ENCODE measurements at places on chromosomes 11 and 22.
A peak's percentile ranks its signal among the peaks of the same experiment; 100 is the strongest.

- no peak for DNase-seq
These were observed 28.2 kb upstream of the CTSD start for GRCh38 chr11:1791912-1792311.

- DNase-seq: no peak
These were observed 1.7 kb upstream of the BID start for GRCh38 chr22:17775781-17776465.

- DNase-seq: no peak
These were observed 33.4 kb downstream of the FDX1 start for GRCh38 chr11:110463153-110463552.

DNA sequence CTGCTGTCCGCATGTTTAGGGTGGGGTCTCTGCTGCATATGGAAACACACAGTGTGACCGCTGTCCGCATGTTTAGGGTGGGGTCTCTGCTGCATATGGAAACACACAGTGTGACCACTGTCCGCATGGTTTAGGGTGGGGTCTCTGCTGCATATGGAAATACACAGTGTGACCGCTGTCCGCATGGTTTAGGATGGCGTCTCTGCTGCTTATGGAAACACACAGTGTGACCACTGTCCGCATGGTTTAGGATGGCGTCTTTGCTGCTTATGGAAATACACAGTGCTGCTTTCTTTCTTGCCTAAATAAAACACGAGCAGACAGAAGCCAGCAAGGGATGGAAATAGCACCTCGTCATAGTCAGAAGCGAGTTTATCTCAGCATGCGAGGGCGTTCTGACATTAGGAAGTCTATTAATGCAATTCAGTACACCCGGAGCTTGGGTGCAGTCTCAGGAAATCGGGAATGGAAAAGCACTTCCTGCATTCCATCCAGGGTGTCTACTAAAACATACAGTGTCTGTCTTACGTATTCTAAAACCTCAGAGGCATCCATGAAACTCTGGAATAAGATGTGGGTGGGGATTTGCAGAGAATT, 32.6 kb upstream of the TOLLIP start:
- DNase-seq: no peak

GRCh38 chr22:41914611-41915034, 251 bp downstream of the SHISA8 start:
- DNase-seq: no peak

GRCh38 chr11:28903716-28904115, 795.5 kb downstream of the METTL15 start:
- DNase-seq: no peak

DNA sequence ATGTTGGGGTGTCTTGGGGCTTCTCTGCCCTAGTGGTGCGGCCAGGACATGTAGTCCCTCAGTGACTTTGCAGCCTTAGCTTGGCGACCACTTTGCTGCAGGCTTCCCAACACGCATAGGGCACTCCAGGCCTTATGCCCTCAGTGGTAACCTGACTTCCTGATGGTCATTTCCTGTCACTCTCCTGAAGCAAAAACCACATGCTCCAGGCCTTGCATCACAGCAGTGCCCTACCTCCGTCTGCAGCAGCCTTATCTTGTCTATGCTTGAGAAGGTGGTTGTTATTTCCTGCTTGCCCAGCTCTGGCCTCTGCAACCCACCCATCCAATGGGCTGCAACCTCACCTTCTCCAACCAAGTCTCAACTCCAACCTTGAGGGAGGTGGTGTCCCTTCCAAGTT, 33.4 kb upstream of the PISD start:
- DNase-seq: no peak

DNA sequence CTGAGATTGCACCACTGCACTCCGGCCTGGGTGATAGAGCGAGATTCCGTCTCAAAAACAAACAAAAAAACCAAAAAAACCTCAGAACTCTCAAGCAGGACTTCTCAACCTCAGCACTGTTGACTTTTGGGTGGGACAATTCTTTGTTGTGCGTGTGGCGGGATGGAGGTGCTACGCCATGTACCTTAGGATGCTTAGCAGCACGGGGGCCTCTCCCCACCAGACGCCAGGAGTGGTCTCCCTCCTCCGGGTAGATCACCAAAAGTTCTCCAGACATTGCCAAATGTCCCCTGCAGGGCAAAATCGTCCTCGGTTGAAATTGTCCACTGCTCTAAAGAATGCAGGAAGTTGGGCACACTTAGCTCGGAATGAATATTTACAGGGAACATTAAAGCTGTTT, 26.9 kb upstream of the ATXN10 start:
- no peak for DNase-seq

DNA sequence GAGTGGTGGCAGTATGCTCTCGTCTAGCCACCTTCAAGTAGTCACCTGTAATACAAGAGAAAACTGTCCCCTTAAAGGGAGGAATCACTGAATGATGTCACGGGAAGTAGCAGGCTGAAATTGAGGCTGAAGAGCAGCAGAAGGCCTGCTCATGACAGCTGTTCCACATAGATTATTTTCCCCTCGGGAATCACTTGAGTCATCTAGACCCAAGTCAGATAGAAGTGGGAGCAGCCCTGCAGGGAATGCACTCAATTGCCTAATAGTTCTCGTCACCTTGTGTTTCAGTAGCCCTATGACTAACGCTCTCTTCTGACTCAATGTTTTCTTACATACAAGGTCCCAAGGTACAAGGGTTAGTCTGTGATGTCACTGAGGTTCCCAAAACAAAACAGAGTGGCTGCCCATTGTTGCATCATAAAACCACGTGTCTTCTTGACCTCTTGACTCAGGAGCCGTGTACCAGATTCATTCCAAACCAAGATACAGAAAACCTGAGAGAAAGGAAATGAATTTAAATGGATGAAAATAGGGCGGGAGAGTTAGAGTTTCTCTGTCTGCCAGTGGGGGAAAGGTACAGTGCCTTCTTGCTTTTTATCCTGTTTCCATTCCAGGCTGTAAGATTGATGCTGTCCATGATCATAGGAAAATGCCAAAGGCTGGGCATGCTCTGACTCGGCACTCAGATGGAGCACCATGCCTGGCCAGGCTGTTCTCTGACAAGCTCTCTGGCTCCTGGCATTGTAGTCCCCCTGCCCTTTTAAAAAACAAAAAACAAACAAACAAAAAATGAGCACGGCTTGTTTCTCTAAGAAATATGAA, 21.6 kb upstream of the C11orf96 start:
- DNase-seq: peak; percentile 44

DNA sequence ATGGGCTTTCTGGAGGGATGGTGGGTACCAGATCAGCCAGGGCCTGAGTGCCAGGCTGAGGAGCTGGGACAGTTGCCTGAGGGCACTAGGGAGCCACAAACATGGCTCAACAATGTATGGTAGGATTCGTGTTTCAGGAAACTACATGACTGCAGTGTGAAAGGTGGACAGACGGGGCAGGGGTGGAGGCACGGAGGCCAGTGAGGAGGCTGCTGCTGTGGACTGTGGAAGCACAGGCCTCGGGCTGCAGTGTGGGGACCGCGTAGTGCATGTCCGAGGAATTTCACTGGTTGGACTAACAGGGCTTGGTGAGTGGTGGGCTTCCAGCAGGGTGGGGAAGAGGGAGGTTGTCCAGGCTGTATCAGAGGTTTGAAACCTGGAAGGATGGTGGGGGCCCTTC, 7.8 kb downstream of the P2RY2 start:
- DNase-seq: no peak

DNA sequence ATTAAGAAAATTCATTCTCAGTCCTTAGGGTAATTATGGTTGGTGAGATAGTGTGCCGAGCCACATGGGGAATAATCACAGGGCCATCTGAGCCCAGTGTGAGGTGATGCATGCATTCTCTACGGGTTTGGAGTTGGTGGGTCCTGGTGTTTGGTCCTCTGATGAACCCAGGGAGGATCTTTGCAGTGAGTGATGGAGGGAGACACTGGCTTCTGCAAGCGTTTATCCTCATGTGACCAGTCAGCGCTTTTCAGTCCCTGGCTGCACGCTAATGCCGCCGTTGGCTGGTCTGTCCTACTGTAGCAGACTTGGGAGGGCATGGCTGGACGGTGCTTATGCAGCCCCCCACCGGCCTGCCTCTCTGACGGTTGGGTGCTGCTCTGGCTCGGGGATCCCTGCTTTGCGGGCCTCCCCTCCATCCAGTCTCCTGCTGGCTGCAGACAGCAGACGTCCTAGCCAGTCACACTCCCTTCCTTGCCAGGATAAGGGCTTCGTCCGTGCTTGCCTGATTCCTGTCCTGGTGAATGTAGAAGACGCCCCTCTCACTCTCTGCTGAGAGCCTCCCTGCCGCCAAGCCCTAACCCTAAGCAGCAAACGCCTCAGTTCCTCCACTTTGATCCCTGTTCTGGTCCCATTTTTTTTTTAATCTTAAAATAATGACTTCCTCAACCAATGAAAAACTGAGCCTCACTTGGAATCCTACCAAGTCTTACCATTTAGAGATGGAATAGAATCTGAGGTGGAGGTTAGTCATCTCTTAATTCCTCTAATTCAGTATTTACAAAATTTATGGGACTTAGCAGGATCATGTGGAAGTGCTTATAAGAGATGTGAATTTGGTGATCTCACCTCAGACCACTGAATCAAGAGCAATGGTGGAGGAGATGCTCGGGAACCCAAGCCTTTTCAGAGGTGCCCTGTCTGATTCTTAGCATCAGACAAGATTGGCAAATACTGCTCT, 143.7 kb upstream of the SORL1-AS1 start:
- no peak for DNase-seq

- no peak for DNase-seq
These were observed 430.3 kb downstream of the SOX6 start for GRCh38 chr11:15926071-15926470.

DNA sequence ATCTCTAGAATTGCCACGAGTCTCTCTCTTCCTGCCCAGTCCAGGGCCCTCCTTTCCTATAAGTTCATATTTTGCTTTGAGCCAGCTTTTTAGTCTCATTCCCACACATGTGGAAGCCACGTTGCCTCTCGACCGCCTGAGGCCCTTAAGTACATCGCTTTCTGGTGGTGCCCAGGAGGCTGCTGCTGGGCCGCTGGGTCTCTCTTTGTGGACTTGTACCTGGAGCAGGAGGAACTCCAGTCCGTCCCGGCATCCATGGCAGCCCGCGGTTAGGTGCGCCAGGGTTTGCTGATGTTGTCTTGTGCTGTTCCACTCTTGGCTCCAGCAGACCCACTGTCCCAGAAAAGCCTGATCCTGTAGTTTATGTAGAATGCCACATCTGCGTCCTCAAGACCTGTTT, 41.0 kb downstream of the NAT10 start:
- DNase-seq: no peak

GRCh38 chr11:57224128-57224527, 12.9 kb downstream of the APLNR start:
- no peak for DNase-seq

DNA sequence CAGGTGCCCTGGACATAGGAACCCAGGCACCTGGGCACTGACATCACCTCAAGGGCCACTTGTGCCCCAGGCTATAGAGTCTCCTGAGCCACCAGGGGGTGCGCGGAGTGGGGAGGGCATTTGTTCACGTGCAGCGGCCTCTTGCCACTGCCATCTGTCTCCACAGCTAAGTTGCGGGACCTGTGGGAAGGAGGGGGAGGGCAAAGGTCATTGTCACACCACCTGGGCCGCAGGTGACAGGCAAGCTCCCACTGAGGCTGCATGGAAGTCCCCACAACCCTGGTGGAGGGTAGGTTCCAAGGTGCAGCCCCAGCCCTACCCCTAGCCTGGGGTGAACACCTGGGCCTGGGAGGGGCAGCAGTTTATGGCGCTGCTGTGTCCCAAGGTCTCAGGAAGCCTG, 79.5 kb downstream of the PIWIL3 start:
- no peak for DNase-seq

GRCh38 chr11:61718046-61718531, 34.3 kb upstream of the MYRF start:
- DNase-seq: no peak

DNA sequence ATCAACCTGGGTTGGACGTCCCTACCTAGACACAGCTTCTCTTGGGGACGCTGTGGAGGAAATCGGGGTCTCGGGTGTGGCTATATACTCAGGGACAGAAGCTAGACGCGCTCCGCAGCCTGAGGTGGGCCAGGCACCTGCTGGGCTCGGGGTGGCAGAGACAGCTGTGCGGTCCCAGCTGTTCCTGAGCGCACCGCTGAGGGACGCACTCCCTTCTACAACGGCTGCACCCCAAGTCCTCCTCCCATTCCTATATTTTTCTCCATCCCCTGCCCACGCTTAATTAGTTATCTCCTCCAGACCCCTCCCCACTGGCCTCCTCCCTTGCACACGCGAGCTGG, 188 bp upstream of the MTNR1B start:
- DNase-seq: no peak

- DNase-seq: no peak
These were observed 295.6 kb downstream of the NELL1 start for GRCh38 chr11:20964985-20965384.

GRCh38 chr11:81579339-81579738, 1154.3 kb downstream of the FAM181B start:
- DNase-seq: no peak

GRCh38 chr11:67616431-67617242, 9.9 kb downstream of the NDUFV1 start:
- no peak for DNase-seq

- DNase-seq: no peak
These were observed 7.3 kb downstream of the RGL4 start for GRCh38 chr22:23698094-23698493.

- no peak for DNase-seq
These were observed 636 bp upstream of the PHOX2A start for GRCh38 chr11:72244361-72245262.

GRCh38 chr11:7657306-7658025, 15.8 kb downstream of the CYB5R2 start:
- DNase-seq: no peak

DNA sequence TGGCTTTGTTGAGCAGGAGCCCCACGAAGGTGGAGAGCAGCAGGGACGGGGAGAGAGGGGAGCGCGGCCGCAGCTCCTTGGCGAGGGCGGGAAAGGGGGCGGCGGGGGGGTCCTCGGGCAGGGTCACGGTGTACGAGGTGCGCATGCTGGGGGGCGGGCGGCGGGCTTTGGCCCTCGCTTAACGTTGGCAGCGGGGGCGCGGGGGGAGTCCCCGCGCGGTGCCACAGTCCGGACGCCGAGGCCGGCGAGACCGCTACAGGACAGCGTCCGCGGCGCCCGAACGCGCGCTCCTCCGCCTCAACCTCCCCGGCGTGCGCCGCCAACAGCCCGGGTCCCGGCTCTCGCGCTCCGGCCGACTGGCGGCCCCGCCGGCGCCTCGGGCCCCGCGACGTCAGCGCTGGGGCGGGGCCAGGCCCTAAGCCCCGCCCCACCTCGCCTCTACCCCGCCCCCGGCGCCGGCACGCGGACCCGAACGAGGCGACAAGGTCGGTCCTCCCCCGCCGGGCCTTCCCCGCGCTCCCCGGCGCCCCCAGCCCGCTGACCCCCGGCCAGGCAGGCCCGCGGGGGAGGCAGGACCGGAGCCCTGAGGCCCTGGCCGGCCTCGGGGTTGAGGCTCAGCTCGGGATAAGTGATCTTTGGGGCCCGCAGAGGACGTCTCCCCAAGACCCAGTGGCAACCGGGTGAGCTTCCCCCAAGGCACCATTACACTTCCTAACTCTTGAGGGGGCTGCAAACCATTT, 17.5 kb downstream of the USP2 start:
- DNase-seq: no peak
